Fibroblast of the aortic adventitia (primary cell): ENCODE measurements at places on chromosomes 2 and 18.

GRCh38 chr18:46466234-46467160, 190.5 kb downstream of the LOXHD1 start:
- DNase-seq = no peak

GRCh38 chr2:96601382-96602292, 36.5 kb downstream of the KANSL3 start:
- DNase-seq = no peak

DNA sequence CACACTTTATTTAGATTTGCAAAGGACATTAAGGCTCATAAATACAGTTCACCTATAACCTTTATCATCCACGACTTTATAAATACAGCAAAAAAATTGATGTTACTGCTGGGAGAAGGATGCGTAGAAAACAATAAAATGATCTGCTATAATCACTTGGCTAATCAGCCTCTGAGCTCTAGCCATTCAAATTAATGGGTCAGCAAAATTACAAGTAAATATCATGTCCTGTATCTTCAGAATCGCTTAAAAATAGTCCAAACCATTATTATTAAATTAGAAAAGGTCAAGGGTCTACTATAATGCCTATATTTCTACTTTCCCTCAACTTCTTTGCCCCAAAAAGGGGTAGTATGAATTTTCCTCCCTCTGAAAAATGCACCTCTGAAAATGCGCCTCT, 40.3 kb downstream of the OLA1 start:
- DNase-seq = no peak

DNA sequence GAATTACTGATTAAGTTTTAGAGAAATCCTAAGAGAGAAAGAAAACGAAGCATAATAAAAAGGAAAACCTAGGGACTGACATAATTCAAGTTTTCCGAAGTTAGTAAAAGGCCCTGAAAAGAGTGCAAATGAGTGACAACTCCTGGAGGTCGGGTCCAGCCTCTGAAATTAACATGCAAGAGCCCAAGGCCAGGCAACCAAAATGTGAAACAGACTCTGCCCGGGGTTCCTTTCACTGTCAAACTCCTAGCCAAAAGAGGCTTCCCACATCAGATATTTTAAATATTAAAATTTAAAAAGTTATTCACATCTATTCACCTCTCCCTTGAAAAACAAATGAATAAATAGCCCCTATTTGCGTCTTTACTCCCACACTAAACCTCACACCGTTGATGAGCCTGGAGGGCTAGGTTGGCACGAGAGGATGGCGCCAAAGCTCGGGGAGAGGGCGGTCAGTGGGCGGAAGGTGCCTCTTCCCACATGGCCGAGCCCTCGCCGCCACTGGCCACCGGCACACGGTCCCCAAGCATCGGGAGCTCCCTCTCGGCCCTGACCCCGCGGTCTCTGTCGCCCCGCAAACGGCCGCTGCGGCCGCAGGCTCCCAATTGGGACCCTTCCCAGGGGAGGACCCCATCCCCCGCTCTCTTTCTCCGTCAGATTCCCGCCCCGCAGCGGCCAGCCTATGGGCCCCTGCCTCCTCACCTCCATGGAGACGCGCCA, 630 bp downstream of the PPM1G start:
- DNase-seq = peak; percentile 15

DNA sequence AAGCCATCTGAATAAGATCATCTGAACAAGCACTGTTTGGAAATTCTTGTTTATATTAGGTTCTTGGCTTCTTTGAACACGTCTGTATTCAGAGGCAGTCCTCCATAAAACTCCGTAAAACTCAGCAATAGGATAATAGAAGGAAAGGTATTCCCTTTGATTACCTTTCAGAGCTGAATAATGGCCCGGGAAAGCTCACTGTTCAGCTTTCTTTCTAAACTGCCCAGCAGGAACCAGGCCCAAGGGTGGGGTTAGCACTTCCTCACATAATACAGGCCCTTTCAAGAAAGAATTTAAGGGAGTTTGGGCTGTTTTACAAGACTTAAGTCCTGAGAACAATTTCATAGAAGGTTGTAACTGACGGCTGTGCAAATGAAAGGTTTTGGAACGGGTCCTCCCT, 72.2 kb upstream of the PHLPP1 start:
- DNase-seq = no peak

DNA sequence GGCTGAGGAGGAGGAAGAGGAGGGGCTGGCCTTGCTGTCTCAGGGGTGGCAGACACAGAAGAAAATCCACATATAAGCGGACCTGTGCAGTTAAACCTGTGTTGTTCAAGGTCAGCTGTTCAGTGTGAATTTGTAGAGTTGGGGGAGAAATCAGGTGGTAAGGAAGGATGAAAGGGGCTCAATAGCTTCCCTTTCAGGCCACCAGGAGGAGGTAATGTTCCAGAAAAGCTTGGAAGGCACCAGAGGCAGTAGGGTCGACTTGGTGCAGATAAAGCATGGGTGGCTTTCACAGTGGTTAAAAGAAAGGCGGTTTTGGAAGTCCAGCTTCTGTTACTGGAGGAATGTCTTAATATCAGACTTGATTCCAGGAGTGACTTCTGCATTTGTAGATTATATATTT, 167.4 kb downstream of the THSD7B start:
- DNase-seq = peak; percentile 0

DNA sequence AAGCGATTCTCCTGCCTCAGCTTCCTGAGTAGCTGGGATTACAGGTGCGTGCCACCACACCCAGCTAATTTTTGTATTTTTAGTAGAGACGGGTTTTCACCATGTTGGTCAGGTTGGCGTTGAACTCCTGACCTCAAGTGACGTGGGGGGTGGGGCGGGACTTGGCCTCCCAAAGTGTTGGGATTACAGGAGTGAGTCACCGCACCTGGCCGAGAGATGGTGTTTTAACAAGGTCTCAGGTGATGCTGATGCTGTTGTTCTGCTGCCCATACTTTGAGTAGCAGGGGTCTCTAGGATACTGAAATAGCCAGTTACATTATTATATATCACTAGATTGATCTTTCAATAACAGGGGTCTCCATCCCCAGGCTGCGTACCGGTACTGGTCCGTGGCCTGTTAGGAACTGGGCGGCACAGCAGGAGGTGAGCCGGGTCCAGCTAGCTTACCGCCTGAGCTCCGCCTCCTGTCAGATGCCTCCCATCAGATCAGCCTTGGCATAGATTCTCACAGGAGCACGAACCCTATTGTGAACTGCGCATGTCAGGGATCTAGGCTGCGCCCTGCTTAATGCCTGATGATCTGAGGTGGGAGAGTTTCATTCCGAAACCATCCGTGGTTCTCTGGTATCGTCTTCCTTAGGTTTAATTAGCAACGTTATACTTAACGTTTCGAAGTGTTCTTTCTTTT, 48.3 kb upstream of the SLC38A11 start:
- no peak for DNase-seq

GRCh38 chr18:42534313-42534712, 579.3 kb downstream of the PIK3C3 start:
- DNase-seq = no peak

DNA sequence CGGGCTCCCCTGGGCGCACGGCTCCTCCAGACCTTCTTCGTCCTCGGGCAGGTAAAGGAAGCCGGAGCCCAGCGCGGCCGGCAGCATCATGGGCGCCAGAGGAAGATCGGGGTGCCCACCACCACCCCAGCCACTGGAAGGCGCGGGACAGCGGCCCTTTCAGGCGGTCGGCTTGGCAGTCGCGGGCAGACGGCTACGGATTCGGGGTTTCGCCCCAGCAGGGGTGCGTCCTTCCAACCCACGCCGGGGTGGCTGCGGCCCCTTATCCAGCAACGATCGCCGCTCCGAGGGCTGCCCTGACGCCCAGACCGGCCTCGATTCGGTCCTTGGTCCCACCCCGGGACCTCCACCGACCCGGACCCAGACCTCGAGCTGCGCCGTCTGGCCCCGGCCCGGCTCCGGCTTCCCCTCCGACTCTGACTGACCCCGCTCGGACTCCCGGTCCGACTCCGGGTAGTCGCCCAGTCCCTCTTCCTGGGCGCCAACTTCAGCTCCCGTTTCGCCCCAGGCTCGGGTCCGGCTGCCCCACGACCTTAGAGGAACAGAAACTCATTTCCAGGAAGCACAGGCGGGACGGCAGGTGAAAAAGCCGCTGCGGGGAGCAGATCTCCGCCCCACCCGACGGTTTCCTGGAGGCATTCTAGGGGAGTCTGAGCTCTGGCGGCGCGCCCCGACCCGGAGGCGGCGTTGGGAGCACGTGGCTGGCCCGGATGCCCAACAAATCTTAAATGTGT, 30.2 kb upstream of the SSB start:
- no peak for DNase-seq

GRCh38 chr2:45301307-45302277, 292.3 kb upstream of the SIX2 start:
- DNase-seq = no peak

DNA sequence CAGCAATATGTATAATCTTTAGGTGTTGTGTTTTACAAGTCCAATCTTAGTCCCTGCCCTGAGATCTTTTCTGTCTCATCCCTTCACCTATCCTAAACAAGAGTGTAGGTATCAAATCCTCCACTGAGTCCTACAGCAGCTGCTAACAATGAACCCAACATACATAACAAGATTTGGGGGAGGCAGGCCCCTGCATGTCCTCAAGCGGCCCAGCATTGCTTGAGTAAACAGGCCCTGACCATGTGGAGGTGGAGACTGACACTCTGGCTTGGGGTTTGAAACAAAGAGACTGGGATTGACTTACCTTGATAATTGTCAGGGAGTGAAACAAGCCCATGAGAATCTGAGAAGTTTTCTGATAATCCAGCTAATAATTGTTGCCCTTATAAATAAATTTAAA, 213.4 kb downstream of the STK39 start:
- DNase-seq = no peak

GRCh38 chr2:176507786-176508185, 238.5 kb downstream of the MTX2 start:
- DNase-seq = peak; percentile 43

- no peak for DNase-seq
Measured at GRCh38 chr2:61995065-61995464, 89.6 kb downstream of the COMMD1 start.

DNA sequence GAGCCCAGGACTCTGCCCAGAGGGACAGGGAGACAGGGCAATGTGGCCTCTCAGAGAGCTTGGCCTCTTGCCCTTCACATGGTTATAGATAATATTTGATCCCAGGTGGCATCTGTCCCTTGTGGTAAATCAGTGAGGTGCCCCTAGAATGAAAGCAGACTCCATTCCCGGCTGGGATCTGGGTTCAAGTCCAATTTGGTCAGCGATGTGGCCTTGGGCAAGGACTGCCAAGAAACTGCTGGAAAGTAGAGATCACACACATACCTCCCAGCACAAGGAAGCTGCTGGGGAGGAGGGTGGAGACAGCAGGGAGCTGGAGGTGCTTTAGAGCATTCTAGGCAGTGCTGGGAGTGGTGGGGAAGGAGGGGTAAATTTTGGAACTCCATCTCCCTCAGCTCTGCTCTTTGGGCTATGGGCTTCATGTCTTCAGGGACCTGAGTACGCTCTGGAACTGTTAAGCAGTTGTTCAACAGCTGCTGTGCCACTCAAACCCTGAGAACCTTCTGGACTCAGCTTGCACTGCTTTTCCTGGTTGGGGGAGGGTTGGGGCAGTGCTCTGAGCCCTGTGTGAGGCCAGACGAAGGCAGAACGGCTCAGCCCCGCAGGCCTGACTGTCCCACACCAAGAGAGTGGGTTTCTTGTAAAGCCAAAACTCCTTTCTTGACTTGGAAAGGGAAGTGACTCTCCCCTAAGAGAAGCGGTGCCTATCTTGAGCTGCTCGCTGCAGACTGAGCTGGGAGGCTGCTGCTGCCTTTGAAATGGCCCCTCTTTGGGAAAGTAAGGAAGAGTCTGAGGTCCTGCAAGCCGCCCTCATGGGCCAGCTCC, 23.0 kb downstream of the INPP5D start:
- DNase-seq = no peak

DNA sequence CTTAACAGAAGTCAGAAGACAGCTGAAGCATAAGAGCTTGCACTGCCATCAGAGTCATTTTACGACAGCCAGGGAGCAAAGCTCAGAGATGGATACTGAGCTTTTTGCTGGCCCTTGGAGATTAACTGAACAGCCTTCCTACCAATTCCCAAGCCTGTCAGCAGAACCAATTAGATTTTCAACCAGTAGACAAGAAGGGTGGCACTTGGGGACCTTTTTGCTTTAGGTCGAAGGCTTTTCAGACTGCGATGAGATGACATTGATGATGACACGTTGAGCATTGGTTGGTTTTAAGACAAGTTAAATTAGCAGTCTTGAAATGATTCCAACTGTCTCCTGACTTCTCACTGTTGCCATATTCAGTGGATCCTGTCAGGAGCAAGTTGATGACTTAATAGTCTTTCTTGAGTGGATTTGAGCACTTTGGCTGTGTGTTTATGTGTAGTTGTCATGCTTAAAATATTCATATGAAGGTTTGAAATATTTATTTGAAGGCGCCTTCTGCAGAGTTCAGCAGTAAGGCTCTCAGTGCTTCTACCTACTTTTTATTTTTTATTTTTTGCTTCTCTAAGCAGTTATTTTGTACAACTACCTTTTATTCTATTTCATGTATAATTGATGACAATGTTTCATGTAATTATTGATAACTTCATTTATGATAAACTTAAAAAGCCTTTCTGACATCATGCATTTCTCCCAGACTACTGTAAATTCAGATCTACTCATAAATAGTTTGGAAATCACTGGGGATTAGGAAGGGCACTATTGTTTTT, 256.7 kb downstream of the CAMKMT start:
- no peak for DNase-seq

DNA sequence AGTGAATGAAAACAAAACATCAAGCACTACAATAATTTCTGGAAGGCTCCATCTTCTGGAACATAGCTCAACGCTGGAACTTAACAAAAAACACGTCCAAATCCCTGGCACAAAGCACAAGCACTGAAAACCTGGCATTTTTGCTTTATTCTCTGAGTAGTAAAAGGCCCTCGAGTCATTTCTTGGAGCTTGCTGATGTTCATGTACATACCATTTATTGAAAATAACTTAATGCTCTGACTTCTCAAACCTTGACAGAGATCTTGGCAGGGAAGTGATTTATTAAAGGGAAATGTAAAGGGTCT, 76.5 kb upstream of the STK17B start:
- peak; percentile 78 for DNase-seq

DNA sequence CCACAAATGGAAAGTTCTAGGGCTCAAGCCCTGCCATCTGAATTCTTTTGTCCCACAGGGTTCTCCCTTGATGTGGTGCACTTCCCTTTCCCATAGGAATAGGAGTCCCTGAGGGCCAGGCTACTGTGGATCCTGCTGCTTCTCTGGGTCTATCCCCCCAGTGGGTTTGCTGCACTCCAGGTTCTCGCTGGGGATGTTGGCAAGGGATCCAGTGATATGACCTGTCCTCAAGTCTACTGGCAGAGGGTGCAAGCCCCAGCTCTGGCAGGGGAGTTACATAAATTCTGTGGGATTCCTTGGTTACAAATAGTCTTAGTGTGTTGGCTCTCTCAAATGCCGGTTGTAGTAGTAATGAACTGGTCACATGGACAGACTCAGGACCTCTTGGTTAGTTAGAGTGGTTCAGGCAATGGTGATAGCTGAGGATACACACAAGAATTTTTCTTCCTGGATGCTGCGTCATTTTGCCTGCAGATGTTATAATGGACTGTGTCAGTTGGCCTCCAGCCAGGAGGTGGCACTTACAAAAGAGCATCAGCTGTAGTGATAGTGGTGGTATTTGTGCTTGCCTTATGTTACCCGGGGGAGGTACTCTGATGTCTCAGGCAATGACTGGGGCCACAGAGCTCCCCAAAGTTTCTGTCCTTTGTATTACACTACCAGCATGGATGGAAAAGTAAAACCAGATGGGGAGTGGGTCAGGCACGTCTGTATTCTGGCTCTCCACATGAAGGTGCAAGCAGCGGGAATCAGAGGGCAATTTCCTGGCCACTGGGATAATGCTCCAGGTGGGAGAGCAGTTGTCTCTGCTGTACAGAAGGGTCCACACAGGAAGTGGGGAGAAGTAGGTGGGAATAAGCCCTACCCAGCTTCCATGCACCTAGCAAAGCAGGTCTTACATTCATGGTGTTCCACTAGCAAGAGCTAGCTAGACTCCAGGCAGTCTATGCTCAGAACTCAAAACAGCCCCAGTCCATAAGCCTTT, 267.9 kb downstream of the SOX11 start:
- no peak for DNase-seq
